ENCODE measurements at places on chromosomes 16 and 17. TPM values are rescaled to one million over a fixed set of nuclear protein-coding genes. Genes with fewer than 3 reads are reported as not detected.

GRCh38 chr17:39281806-39282205 lies 56.1 kb upstream of the STAC2 start:
- DNase-seq = no peak

The LRRC59 gene
- 29.3 TPM for polyA plus RNA-seq

DNA sequence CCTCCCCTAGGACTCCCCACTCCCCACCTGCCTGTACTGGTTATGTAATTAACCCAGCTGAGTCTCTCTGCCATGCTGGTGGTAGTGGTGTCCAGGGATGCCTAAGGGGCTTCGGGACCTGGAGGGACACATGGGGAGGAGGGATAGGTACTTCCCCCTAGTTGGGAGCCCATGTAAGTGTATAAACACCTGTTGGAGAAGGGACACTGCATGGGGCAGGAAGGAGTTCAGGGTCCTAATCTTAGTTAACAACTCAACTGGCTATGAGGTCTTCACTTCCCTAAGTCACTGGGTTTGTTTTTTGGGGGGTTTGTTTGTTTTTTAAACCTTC lies 1.3 kb downstream of the RASL10B start:
- no peak for DNase-seq

DNA sequence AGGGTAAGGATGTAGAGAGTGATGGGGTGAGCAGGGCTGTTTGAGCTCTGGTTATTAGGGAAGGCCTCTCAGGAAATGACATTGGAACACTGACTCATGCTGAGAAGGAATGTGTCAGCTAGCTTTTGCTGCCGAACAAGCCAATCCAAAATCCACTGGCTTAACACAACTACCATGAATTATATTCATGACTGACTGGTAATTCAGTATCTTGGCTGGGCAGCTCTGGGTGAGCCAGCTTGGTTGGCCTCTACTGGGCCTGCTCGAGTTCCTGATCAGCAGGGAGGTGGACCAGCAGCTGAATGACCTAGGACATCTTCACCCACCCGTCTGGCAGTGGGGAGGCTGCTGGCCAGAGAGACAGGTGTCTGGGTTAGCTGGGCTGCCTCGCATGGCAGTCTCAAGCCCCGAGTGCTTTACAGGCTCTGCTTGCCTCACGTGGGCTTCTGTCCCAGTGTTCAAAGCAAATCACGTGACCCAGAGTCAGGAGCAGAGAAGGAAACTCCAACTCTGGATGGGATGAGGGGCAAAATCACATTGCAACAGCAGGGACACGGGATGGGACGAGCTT lies 209.4 kb downstream of the KATNIP start:
- no peak for DNase-seq

GRCh38 chr17:7313890-7314718 lies 1.1 kb downstream of the GPS2 start:
- no peak for DNase-seq

- no peak for DNase-seq
These were observed 184.9 kb downstream of the MSI2 start for GRCh38 chr17:57441270-57441600.

The GUCY2D gene
- 0.02 TPM for polyA plus RNA-seq

- DNase-seq = no peak
These were observed 9.3 kb downstream of the CENPX start for GRCh38 chr17:82013341-82013740.

GRCh38 chr17:33118391-33119075 lies 126.9 kb downstream of the SPACA3 start:
- no peak for DNase-seq

The BICDL2 gene
- 126 TPM for polyA plus RNA-seq

DNA sequence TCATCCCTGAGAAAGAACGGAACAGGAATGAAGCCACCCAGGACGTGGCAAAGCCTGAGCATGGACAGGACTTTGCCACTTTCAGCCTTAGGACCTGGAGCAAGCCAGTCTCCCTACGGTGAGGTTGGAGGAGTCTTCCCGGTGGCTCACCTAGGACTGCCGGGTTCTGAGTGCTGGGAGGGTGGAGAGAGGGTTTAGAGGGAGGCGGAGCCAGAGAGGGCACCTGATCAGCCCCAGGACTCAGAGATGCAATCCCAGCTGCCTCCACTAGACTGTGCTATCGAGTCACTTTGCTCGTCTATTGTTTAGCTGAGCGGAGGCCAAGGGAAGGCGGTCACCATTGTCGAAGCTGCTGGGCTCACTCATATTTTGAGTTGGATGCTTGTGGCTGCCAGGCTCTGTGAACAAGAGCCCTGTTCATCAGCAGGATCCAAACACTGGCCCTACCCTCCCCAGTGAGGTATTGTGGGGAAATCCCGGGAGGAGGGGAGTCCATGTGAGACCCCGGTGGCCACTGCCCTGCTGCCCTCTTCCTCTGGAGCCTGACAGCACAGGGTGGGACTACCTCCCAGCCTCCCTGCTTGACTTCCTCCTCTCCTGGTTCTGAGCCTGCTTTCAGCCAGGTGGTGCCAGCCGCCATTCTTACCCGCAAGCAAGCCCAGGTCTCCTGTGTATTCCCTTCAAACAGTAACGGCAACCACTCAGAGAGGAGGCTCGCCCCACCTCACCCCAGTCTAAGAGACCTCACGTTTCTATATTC lies 7.0 kb downstream of the KRT14 start:
- DNase-seq = peak; percentile 91

The CCL22 gene
- not detected for polyA plus RNA-seq

The ZMYND15 gene
- polyA plus RNA-seq = 1.6 TPM

GRCh38 chr17:75721463-75722011 lies 278 bp downstream of the ITGB4 start:
- peak; percentile 21 for DNase-seq

- DNase-seq = no peak
These were observed 258.6 kb downstream of the CBLN1 start for GRCh38 chr16:49023050-49023449.

DNA sequence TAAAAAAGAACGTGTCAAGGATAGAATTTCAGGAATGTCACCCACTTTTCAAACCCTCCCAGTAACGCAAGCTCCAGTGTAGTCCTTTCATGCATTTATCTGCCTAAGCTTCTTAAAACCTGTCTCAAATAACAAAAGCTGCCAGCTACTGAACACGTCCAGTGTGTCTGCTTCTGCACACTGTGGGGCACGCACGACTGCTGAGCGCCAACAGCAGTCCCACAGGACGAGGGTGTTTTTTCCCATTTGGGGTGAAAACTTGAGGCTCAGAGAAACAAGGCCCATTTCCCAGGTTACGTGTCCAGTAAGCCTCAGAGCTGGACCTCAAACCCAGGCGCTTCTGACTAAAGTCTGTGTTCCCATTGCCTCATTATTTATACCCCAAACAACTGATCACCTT lies 17.2 kb downstream of the NTAN1 start:
- DNase-seq = no peak

DNA sequence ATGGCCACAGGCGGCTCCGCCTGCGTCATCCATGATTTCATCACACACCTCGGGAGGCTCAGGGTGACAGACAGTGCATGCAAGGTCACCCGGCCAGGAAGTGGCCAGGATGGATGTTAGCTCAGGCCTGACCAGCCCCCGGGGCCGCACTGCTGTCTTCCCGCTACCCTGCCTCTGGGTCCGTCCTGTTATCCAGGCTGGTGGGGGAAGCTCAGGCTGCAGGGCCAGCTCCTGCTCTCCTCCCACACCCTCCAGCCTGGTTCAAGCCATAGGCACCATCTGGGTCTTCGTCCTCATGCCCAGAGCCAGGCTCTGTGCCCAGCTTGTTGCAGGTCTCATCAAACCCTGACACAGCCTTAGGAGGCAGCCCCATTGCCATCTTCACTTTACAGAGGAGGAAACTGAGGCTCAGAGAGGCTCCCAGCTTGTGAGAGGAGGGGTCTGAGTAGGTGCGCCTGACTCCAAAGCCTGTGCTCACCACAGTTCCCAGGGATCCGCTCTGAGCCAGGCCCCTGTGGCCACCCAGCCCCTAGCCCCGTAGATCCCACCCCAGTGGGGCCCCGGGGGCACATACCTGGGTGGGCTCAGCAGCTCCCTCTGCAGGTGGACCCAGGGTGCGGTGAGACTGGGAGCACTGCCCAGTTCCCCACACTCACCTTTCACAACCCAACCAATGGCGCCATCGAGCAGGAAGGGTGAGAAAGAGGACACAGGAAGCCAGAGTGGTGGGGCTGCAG lies 412 bp upstream of the ADGRG3 start:
- peak; percentile 56 for DNase-seq

The IRX5 gene
- polyA plus RNA-seq = not detected

The KRTAP1-5 gene
- not detected for polyA plus RNA-seq

DNA sequence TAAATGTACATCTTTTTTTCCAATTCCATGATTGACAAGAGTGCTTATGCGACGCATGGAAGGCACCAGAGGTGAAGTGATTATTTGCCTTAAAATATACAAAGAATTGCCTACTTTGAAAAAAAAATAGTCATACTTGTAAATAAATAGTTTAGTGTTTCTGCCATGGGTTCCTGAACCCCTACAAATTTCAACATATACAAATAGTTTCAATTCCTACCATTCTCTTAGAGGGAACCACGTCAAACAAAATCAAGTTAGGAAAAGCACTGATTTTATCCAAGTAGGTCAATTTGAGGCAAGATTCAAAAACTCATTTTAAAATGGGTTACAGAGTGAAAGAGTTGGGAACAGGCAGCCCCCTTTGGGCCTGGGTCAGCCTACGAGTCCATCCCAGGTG lies 11.7 kb downstream of the CMTM3 start:
- no peak for DNase-seq

The CRYM gene
- polyA plus RNA-seq = not detected

DNA sequence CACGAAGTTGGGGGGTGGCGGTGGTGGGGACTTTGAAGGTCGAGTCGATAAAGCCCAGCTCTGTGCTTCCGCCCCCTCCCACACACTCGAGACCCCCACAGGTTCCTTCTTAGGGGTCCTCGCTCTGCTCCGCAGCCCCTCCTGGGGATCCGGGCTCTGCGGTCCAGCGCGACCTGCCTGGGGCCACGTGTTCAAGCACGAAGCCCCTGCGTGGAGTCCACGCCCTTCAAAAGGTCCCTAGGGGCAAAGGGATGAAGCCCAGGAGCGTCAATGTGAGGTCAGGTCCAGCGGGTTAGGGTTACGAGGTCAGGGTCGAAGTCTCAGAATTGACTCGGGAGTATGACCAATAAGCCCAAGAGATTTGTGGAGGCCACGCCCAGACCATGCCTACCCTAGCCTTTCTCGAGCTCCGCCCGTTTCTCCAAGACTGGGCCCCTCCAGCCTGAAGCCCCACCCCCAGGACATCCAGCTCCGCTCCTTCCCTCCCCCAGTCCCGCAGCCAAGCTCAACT lies 786 bp upstream of the CACNA1G start:
- DNase-seq = no peak

DNA sequence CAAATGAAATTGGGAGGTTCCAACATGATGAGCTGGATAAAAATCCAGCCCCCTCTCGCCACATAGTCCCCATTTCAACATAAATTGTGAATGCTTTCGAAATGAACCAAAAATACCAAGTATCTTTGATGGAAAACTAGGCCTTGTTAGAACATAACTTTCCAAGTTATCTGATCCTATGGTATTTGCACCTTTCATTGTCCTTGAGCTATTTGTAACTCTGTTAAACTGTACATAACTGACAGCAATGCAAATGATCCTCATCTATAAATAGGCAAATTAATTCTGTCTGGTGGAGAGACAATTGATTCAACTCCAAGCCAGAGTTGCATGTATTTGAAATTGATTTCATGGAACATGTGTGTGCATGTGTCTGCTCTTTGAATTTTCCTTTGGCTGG lies 18.2 kb downstream of the CMTM4 start:
- DNase-seq = no peak

The SPN gene
- 0.49 TPM for polyA plus RNA-seq

The PPP1R1B gene
- polyA plus RNA-seq = 201 TPM

The IL17C gene
- polyA plus RNA-seq = 0.14 TPM

The SHISA6 gene
- 0.49 TPM for polyA plus RNA-seq

GRCh38 chr17:67262435-67263117 lies 17.6 kb upstream of the HELZ start:
- no peak for DNase-seq
